ENCODE measurements at places on chromosomes 6 and 20.

DNA sequence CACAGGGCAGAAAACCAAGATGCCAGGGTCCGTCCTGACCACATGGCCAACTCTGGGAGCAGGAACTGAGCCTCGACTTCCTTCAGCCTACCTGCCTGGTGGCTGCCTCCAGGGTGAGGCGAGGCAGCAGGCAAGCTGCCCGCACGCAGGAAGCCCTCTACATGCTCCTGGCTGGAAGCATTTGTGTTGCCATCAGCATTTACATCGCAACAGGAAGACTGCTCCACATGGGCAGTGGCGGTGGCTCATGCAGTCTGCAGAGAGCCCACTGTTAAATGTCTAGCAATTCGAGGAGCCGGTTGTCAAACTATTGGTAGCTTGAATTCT lies 233.8 kb downstream of the SYNDIG1 start:
- DNase-seq, result no peak

GRCh38 chr6:148934961-148935360 lies 188.1 kb downstream of the UST start:
- no peak for DNase-seq

GRCh38 chr6:72869621-72870020 lies 247.8 kb downstream of the KCNQ5 start:
- DNase-seq, result no peak

DNA sequence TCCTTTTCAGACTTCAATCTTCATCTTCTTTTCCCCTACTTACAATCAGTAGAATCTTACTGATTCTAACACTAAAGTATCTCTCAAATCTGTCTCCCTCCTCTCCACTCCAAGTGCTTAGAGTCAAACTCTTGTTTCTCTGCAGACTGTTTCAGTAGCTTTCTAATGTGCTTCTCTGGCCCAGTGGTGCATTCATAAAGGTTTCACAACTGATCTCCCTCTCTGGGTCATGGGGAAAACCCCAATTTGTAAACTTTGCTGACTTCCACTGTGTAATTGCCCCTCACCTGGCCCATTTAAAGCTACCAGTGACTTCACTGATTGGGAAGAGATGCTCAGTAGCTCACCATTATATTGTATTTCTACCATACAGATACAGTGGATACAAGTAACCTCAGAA lies 183.6 kb downstream of the FAXC start:
- DNase-seq, result no peak

GRCh38 chr20:44054118-44054517 lies 132.9 kb downstream of the JPH2 start:
- no peak for DNase-seq

GRCh38 chr6:7561153-7561964 lies 19.9 kb downstream of the DSP start:
- DNase-seq, result no peak

DNA sequence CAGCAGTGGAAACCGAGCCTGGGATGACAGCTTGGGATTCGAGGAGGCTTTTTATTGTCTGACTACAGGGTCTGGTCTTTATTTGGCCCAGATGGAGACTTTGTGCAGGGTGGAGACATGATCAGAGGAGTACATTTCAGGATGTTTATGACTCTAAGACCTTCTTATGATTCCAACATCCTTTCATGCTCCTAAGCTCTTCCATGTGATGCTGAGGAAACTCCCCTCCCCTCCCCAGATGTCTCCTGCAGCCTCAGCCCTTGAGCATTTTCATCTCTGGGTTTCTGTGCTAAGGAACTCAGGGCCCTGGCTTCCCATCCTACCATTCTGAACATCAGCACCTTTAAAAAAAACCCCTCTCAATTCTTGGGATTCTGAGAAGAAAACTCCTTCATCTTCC lies 186.6 kb downstream of the SOX4 start:
- no peak for DNase-seq

DNA sequence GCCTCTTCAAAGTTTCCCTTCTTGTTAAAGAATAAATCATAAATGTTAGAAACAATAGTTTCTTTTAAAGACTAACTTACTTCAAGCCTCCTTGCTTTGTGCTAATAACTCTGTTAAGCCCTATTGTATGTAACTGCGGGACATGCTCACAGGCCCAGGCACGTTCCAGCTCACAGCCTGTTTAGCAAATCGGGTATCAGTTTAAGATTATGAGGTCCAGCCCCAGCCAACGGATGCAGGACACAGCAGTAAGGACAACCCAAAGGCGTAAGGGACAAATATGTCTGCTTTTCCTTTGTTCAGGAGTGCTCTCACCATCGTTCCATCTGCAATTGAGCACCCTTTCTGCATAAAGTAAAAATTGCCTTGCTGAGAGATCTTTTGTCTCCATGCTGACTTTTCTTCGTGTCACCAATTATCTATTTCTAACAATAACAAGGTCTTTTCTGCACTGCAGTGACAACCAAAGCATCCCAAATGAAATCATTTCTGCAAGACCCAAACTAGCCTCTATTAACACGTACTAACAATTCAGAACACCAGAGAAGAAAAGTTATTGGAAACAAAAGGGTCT lies 1.4 kb downstream of the C6orf52 start:
- DNase-seq, result no peak

DNA sequence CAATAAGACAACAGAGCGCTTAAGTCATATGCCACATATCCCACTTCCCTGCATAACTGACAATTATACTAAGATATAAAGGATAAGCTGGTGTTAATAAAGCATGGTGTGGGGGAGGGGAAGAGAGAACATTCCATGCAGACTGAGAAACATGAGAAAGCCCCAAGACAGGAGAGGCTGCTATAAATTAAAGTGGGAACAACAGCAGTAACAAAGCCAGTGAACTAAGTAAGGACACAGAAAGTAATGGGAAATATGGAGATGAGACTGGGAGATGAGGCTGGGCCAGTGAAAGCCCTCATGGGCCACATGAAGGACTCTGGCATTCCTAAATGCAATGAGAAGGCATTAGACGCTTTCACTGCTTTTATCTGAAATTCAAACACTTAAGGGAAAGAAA lies 41.3 kb downstream of the SESN1 start:
- DNase-seq, result no peak

DNA sequence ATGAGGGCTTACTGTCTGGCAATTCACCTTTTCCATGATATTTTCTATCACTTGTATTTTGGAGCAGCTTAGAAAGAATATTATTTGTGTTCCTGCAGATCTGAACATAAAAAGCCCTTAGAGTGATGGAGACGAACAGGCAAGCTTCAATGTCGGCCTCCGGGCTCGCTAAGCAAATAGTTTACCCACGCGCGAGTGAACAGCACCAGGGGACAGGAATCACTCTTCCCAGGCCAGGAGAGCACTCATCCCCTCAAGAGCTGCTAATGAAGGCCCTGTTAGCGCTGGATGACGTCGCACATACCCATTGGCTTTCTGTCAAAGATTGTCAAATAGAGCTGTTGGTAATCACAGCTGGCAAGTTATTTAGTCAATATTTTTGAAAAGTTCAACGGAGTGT lies 395.7 kb downstream of the ZFAND3 start:
- DNase-seq, result no peak

- no peak for DNase-seq
These were observed 78.9 kb upstream of the HEY2 start for GRCh38 chr6:125670568-125670967.
